ENCODE measurements at places on chromosomes 2 and 18. TPM values are rescaled to one million over a fixed set of nuclear protein-coding genes. Genes with fewer than 3 reads are reported as not detected.

Gene DOK6
- total RNA-seq: 6.3 TPM

DNA sequence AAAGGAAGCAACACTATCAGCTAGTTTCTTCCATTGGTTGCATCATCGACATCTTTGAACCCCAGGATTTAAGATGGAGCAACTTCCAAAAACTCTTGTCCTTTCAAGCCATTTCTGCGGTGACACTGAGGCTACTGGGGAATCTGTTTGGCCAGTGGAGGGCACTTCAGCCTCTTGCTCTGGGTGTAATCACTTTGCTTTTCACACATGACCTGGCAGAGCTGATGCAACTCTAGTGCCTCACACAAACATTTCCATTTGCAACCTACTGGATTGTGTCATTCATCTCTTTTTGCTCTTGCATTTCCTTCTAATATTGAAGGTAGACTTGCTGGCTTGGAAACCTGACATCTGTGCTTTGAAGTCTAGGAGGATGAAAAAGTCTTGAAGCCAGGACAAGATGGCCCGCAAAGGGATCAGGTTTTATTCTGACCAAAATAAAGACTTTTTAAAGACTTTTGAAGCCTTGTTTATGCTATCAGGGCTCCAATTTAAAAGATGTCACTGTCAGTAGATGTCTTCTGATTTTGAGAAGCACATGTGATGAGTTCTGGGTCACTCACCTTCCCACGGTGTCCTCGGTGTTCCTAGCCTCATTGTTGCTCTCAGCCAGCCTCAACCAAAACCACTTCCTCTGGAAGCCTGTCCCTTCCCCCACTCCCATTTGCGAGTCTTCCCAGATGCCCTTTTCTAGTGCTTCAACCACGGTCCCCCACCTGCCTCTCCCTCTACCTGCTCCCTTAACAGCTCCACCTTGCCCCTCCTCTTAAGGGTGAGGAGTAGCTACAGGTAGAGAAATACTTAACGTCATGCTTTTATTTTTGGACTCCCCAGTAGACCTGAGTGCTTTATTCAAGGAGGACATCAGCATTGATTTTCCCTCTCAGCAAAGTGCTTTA, 69.7 kb upstream of the KCNE4 start:
- no peak overlapping the region for H3K4me3 ChIP-seq
- no peaks in the 10 kb centered on the region for H3K27me3 ChIP-seq
- H3K36me3 ChIP-seq: no peaks in the 10 kb centered on the region
- H3K4me1 ChIP-seq: peaks cover 4% of the 10 kb centered on the region

DNA sequence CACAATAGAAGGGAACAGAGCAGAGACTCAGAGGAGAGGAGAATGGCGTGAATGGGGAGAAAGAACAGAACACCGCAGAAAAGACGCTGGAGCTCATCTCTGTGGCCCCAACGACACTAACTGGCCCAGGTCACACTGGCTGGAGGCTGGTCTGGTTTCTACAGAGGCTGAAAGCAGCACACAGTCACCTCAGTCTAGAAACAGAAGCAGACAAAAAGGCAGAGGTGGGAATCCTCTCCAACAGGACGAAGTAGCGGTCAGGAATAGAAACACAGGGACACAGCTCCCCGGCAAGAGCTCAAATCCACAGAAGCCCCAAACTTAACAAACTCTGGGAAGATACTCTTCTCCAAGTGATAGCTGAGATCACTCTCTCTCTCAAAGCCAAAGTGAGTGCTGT, 9.2 kb downstream of the SLC66A2 start:
- H3K4me1 ChIP-seq: no peaks in the 10 kb centered on the region
- H3K27me3 ChIP-seq: no peaks in the 10 kb centered on the region
- H3K36me3 ChIP-seq: no peaks in the 10 kb centered on the region
- no peak overlapping the region for H3K4me3 ChIP-seq

DNA sequence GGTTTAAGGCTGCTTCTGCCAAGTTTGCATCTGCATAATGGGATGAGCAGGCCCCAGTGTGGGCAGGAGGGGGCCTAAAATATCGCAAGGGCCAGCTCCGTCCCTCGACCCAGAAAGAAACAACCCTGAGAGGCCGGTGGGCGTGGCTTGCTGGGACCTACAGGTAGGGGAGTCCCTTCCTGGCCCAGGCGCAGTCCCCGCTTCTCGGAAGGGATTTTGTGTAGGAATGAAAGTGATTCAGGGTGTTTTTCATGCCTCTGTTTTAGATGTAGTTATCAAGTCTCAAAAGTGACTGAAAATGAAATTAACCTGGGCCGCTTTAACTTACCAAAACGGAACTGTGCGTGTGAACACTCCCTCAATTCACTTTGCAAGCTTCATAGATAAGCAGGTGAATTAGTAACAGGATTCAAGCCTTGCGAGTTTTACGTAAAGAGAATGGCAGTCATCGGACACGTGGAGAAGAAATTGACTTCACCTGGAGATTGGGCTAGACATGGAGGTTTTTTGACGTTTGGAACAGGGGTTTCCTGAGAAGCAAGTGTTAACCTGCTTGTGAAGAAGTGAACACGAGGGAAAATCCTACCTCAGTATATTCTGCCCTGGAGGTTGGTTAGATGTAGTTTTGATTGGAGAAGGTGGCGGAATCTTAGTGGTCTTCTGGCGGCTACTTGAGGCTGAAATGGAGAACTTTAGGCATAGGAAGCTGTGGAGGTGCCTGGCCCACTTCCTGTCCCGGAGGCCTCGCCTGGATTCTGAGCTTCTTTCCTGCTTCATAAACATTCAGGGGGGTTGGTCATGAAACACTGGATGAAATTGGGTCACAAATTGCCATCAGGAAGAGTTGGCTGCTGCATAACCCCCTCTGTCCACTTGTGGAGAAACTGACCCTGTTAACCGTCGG, 1.7 kb downstream of the NCK2 start:
- H3K4me1 ChIP-seq: peaks cover 5% of the 10 kb centered on the region
- no peak overlapping the region for H3K27ac ChIP-seq
- no peaks in the 10 kb centered on the region for H3K36me3 ChIP-seq
